GM18507 (cell line): ENCODE measurements at places on chromosomes 1 and 21.

DNA sequence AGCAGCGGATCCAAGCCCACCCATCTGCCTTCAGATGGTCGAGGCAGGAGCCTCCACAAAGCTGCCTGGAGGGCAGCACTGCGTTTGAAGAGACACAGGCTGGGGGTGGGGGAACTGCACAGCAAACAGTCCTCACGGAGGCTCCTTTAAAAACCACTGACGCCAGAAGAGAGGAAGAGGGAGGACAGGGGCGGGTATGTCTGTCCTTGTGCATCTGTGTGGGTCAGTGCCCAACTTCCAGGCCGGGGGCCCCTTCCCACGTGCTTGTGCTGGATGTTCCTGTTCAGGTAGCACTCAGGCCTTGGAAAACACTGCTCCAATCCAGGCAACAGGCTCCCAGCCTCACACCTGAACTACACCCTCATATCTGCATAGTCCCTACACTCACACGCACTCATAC is 7.7 kb downstream of the AHDC1 start:
- no peak for DNase-seq

GRCh38 chr1:178609015-178609414 is 96.1 kb downstream of the TEX35 start:
- DNase-seq: no peak

GRCh38 chr1:14661222-14661621 is 62.7 kb downstream of the KAZN start:
- DNase-seq: no peak

DNA sequence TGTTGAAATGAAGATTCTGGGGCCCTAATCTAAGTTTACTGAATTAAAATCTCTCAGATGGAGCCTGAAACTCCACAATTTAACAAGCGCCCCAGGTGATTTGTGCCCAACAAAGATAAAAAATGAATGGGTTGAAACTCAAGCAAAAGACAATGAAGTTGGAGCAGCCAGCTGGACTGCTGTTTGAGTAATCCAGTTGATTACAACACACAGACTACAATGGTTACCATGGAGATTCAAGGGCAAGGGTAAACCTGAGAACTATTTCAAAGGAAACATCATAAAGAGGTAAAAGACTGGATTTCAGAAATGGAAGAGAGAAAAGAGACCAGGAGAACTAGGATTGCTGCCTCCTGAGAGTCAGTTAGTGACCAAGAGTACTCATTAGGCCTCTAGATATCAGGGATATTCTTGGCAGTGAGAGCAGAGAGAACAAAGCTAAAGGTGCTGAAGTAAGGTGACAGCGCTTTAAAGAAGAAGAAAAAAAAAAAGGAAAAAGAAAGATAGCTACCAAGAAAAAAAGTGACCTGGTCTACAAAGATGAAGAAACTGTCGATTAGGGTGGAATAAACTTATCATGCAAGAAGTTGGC is 44.5 kb downstream of the LRRC53 start:
- no peak for DNase-seq

DNA sequence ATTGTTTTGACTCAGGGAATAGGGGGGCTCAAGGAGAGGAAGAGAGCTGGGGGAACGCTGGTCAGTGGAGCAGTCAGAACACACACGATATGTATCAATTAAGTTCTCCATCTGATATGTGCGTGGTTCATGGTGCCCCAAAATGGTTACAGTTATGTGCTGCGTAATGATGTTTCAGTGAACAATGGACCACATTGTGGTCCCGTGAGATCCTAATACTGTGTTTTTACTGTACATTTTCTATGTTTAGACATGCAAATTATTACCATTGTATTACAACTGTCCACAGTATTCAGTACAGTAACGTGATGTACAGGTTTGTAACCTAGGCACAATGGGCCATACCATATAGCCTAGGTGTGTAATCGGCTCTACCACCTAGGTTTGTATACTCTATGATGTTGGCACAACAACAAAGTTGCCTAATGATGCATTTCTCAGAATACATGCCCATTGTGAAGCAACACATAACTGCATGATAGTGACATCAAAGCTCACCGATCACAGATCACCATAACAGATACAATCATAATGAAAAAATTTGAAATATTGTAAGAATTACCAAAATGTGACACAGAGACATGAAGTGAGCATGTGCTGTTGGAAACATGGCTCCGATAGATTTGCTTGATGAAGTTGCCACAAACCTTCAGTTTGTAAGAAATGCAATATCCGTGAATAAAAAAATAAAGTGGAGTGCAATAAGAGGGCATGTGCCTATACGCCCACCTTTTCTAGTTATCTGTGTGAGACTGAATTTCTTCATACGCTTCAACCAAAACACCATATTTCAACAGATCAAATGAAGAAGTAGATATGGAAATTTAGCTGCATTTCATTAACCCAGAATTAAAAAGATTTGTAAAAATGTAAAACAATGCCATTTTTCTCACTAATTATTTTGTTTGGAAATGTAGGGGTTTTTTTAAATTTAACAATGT is 14.8 kb upstream of the TMEM54 start:
- DNase-seq: no peak

GRCh38 chr1:150619576-150620509 is 9.6 kb downstream of the ENSA start:
- no peak for DNase-seq

- DNase-seq: no peak
These were observed 55.1 kb downstream of the ATP2B4 start for GRCh38 chr1:203681739-203682138.

DNA sequence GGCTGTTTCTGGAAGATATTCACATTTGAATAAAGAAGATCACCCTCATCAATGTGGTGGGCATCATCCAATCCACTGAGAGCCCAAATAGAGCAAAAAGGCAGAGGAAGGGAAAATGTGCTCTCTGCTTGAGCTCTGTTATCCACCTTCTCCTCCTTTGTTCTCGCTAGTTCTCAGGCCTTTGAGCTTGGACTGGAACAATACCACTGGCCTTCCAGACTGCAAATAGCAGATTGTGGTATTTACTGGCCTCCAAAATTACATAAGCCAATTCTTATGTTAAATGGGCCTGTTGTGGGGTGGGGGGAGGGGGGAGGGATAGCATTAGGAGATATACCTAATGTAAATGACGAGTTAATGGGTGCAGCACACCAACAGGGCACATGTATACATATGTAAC is 219.3 kb downstream of the C1orf94 start:
- no peak for DNase-seq

DNA sequence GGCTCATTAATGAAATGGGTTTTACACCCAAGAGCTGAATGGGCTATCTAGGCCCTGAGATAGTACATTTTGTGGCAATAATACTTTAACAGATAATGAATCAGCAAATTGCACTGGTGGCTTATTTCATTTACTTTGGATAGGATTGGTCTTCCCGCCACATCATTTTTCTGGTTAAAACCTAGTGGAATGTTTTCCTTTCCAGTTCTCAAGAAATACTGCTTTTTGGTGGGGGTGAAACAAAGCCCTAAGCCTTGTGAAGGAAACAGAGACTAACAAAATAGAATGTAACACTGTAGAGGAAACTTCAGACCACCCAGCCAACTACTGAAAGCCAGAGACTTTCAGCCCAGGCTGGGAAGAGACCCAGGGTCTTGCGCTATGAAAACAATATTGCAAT is 172.2 kb downstream of the HHIPL2 start:
- no peak for DNase-seq

GRCh38 chr1:162404550-162405160 is 7.3 kb downstream of the SH2D1B start:
- DNase-seq: no peak
